ENCODE measurements at places on chromosomes 5 and 9.

DNA sequence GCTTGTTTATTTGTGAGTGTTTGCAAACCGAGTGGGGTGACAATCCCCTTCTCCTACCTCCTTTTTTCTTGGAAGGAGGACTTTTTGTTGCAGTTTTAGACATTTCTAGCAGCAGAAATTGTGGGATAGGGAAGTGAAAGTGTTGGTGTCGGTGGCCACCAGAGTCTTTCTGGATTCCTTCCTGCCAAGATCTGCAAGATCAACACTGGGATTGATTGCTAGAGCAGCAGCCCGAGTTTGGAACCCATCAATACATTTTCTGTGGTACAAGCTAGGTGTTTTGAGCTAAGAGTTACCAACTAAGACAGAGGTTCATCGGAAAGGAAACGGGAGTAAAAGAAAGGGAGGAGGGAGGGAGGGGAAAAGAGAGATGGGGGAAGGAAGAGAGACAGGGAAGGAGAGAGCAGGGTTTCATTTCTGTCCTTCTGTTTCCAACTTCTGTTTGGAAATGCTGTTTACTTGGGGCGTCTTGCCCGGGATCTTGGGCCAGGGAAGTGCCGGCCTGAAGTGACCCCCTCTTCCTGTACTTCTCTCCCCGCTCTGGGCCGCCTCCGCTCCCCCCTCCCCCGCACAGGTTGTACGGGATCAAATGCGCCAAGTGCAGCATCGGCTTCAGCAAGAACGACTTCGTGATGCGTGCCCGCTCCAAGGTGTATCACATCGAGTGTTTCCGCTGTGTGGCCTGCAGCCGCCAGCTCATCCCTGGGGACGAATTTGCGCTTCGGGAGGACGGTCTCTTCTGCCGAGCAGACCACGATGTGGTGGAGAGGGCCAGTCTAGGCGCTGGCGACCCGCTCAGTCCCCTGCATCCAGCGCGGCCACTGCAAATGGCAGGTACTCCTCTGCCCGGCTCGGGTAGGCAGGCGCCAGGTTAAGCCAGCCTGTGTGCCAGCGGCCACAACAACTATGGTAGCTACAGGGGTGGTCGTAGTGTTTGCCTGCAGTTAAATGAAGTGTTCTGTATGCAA lies 4.0 kb downstream of the ISL1 start:
- DNase-seq, result no peak

- no peak for DNase-seq
Measured at GRCh38 chr5:174694611-174695010, 29.8 kb upstream of the MSX2 start.

- DNase-seq, result no peak
Measured at GRCh38 chr5:134610725-134611124, 21.9 kb downstream of the SAR1B start.

DNA sequence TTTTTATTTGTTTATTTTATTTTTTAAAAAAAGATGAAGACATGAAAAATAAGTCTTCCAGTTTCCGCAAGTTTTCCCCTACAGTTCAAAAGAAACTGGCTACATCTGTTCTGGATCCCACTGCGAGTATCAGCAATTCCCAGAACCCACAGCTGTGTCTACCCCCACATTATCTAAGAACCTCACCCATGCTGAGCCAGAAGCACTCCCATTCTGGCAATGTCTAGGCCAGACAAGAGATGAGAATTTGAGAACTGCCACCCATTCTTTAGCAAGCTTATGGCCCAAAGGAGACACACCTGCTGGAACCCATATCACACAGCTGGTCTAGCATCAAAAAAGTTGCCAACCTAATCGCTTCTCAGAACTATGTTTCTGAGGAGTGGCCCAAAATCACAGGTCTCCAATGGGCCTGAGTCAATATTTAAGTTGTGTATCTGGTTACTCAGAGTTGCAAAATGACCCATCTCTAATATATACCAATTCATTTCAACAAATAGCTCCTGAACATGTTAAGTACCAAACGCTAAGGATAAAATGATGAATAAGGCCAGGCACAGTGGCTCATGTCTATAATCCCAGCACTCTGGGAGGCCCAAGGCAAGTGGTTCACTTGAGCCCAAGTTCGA lies 27.1 kb downstream of the MTMR12 start:
- DNase-seq, result no peak

- no peak for DNase-seq
Measured at GRCh38 chr5:79886456-79886855, 104.6 kb downstream of the MTX3 start.

DNA sequence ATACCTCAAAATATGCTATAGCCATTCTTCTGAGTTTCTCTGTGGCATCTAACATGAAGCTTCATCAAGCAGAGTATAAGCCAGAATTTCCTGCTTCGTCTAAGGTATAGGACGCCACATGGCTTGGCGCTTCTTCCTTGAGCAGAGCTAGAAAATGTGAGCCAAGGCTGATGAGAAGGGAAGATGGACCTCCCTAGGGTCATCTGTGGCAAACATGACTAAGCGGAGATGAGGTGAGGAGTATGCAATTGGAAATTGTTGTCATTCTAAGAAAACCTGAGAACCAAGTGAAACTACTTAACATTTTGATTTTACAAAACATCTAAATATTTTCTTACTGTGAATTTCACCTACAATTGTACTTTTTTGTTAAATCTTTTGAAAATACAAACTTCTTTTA lies 466.5 kb downstream of the PSAT1 start:
- no peak for DNase-seq
